Mucosa of gallbladder (tissue), 1 donor: ENCODE measurements at places on chromosomes 5 and 9.
A peak's percentile ranks its signal among the peaks of the same experiment; 100 is the strongest.

DNA sequence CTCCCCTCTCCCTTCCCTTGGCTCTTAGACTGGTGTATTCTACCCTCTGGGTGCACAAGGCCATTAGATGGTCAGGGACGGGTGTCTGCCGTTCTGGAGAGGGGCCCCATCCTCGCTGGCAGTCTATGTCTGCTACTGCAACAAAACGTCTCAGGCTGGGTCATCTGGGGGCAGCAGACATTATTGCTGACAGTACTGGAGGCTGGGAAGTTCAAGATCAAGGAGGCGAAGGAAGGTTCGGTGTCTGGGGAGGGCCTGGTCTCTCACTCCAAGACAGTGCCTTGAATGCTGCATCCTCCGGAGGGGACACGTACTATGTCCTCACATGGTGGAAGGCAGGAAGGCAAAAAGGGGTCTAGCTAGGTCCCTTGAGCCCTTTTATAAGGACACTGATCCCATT is 93.4 kb upstream of the COL5A1 start:
- no peak for DNase-seq

GRCh38 chr9:32877639-32878217 is 94.4 kb downstream of the TMEM215 start:
- no peak for DNase-seq

DNA sequence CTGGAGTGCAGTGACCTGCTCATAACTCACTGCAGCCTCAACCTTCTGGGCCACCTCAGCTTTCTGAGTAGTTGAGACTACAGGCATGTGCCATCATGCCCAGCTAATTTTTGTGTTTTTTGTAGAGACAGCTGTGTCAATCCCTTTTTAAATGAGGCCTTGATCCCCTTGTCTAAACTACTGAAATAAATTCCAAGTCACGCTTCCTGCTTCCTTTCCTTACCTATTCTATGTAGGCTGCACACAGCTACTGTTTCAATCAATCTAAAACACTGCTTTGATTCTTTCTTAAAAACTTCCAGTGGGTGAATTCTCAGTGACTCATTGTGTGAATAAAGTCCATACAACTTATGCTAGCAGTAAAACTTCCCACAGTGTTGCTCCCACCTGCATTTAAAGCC is 2.9 kb upstream of the C7 start:
- no peak for DNase-seq

- DNase-seq = no peak
Measured at GRCh38 chr5:157740229-157740610, 3.3 kb upstream of the LSM11 start.

GRCh38 chr9:12718482-12719026 is 25.4 kb downstream of the TYRP1 start:
- no peak for DNase-seq

GRCh38 chr9:10678010-10678409 is 65.2 kb upstream of the PTPRD start:
- DNase-seq = no peak

DNA sequence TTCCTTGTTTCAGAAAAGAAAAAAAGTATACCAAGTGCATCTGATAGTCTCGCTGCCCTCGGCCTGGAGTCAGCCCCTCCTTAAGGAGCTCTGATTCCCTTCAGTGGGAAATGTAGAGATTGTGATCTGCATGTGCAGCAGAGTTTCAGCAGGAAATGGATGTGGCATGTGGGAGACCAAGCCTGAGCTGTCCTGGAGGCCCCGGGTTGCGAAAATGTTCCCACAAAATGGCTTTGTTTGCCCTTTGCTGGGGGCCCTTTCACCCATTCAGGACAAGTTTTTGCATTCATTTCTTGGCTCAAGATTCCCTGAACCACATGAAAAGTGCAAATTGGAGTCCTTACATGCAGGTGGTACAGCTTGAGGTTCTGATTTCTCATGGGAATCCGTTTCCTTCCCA is 230.9 kb downstream of the GADD45G start:
- DNase-seq = no peak

DNA sequence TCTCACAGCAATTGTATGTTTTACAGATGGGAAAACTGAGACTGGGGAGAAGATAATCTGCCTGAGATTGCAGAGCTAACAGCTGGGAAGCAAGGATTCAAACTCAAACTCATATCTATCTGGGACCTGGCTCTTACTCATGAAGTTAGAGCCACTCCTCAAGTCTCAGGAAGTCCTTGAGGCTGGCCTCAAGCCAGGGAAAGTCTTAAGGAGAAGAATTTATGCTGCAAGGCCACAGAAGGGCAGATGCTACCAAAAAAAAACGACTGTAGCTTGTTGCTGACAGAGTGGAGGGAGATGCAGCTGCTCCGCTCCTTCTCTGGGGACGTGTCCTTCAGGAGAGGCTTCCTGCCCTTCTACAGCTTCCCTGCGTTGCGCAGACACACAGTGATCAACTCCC is 39.8 kb downstream of the BARHL1 start:
- no peak for DNase-seq

DNA sequence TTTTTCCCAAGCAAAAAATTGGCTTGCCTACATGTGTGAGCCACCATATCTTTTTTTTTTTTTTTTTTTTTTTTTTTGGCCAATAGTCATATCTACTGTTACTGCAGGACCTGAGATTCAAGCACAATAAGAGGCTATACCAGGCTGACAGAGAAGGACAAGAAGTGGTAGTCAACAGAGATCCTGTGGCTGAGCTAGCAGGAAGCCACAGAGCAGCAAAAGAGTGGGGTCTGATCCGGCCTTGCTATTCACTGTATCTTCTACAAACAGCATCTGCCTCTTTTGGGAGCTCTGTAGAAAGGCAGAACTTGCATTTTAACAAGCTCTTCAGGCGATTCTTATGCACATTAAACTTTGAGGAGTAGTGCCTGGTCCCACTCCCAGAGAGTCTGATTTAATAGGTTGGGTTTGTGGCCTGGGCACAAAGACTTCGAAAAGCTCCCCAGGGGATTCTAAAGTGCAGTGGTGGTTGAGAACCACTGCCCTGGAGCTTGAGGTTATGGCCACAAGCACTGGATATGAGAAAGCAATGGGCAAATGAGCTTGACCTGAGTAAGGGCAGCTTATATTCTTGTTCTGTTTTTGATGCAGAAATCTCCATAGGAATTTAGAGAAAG is 162.8 kb downstream of the PIK3R1 start:
- DNase-seq = no peak

- DNase-seq = no peak
Measured at GRCh38 chr5:1763960-1764605, 35.6 kb downstream of the MRPL36 start.

DNA sequence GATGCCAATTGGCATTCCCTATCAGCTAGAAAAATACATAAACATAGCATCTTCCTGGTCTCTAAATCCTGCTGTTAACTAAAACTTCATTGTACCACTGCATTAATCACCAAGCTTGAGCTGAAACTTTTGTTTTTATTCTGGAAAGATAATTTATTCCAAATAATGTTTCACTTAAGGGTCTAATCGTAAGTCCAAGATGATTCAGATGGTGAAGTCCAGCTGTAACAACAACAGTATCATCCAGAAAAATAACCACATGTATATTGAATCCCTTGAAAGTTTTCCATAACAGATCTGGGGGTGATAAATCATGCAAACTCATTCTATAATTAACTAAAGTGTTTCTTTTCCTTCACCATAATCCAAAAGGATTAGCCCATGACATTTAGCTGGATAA is 23.9 kb downstream of the RORB start:
- DNase-seq = no peak

GRCh38 chr5:68405784-68406743 is 190.5 kb downstream of the PIK3R1 start:
- no peak for DNase-seq

DNA sequence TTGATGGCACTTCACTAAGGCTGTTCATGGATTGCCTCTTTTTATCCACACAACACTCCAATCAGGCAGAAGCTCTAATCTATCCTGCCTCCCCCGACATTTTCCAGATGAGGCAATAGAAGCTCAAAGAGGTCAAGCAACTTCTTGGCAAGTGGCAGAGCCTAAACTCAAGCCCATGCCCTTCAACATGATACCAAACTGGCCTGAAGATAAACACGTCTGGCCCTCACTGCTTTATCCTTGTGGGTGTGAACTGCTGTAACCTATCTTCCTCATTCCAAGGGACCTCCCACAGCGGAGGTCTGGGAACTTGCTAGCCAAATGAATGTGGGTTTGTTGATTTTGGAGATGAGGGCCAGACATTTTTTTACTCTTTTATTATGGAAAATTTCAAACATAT is 9.5 kb downstream of the SLC35A4 start:
- peak; percentile 45 for DNase-seq

GRCh38 chr9:107669422-107669821 is 179.9 kb upstream of the KLF4 start:
- no peak for DNase-seq

DNA sequence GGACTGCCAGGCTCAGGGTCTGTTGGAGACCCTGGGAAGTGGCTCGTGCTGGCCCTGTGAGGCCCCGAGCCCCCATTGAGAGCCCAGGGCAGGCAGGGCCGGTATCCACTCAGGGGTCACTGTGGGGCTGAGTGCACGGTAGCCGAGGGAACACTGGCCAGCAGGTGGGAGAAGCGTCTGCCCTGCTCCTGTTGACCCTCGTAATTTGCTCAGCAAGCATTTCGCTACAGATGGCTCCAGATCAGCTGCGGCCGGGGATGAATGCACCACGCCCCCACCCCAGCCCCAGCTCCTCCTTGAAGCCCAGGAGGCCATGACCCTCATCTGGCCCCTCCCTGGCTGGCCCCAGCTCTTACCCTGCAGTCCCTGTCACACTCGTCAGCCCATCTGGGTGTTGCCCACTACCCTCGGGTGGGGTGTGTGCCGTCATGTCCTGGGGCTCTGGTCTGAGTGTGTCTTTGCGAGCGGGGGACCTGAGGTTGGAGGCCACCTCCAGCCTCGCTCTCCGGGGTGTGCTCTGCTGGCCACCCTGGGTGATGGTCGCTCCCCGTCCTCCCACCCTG is 6.1 kb upstream of the NRARP start:
- DNase-seq = no peak

GRCh38 chr9:134585746-134586706 is 55.6 kb upstream of the COL5A1 start:
- DNase-seq = no peak
